ENCODE measurements at places on chromosomes 3 and 15.

- no peak for DNase-seq
These were observed 161.0 kb upstream of the FEZF2 start for GRCh38 chr3:62534326-62534725.

DNA sequence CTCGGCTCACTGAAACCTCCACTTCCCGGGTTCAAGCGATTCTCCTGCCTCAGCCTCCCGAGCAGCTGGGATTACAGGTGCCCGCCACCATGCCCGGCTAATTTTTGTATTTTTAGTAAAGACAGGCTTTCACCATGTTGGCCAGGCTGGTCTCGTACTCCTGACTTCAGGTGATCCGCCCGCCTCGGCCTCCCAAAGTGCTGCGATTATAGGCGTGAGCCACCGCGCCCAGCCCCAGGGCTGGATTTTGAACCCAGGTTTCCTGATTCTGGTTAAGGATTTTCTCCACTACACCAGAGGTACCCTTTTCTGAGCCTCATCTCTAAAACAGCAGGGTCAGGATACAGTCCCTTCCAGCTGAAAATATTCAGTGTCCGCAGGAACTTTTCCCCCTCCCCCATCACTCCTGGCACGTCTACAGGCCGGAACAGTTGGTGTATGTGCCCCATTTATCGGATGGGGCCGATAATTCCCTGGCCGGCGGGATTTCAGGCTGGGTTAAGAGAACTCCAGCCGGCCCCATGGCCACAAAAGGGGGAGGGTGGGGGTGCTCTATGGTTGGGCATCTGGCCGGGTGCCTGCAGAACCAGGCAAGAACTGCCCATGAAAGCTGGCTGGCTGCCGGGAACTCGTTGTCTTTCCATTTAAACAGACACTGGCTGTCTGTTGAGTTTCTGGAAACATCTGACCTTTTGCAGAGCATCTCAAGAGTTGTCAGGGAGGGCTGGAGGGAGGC is 26.8 kb upstream of the SEMA4B start:
- DNase-seq, result no peak

DNA sequence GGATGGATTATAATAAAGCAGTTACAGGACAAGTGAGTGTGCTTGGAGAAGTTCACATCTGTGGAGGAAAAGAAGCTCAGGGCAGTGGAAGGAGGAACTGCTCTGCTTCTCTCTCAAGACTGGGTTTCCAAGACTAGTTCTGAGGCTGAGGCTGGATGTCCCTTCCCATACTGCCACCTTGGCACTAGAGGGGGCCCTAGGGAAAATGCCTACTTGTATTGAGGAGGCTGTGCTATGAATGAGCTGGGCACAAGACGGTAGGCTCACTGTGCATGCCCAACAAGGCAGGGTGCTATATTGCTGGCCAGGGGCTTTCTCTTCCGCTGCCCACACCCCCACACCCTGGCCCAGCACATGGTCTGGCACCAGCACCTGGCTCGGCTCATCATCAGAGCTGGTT is 65.2 kb downstream of the SLCO2A1 start:
- no peak for DNase-seq

DNA sequence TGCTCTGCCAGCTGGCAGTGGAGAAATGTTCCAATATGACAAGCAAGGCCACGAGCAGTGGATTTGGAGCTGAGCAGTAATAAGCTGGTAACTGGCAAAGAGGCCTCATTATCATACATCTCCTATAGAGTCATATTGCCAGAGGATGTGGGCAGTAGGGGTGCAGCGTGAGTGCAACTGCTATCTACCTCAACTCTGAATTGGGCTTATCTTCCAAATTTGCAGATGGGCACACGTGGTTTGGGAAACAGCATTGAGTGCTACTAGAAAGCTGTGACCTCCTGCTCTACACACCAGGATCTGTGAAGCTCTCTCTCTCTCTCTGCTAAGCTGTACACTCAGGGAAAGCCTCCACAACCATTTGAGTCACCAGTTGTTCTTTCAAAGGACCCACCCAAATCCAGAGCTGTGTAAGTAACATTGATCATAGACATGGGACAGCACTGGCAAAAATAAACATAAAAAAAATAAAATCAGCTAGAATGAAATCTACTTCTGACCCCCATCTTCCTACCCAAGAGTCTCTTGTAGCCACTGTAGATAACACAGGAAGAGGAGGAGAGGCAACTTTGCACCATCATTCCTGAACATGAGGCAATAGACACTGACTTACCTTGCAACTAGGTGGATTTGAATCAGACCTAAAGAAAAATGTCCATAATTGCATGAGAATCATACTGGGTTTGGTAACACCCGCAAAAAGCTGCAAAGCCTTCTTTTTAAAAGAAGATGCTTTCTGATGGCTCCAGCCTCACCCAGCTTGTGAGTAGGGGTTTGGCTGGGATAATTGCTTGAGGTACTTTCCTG is 82.9 kb upstream of the THBS1 start:
- DNase-seq, result peak; percentile 73

GRCh38 chr3:13547591-13548371 is 1.1 kb upstream of the FBLN2 start:
- DNase-seq, result no peak

GRCh38 chr3:42829083-42829627 is 19.9 kb downstream of the ACKR2 start:
- DNase-seq, result no peak

DNA sequence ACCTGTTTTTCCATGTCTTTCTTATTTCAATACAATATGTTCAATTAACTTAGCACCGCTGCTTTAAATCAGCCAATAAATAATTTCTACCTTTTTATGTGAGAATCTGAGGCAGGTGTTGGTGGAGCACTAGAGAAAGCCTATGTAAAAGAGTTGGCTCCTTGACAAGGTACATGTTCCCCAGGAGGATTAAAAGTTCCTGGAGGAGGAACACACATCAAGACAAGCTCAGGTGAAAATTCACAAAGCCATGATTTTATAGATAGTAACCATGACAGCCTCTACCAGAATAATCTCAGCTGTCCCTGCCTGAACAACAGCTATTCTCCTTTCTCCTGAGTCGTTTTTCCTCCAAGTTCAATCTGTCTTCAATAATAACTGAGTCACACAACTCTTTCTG is 3.4 kb upstream of the ZBED2 start:
- no peak for DNase-seq

GRCh38 chr3:56197259-56197965 is 270.9 kb downstream of the ERC2 start:
- no peak for DNase-seq

DNA sequence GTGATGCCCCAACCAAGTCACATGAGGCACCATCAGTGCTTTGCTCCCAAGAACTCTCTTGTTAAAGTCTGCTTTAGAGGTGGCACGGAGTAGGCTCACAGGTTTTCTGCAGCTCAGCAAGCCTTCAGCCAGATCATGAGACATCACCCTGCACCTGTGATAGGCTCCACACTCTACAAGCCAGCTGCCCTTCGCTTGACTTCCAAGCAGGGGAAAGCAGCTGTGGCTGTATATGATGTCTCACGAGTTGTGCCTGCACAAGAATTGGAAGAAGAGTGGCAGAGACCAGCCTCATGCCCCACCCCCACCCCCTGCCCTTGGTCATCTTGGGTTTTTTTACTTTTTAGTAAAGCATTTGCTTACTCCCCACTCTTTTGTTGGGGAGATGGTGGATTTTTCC is 22.5 kb downstream of the MRPS11 start:
- no peak for DNase-seq

- no peak for DNase-seq
These were observed 37.8 kb upstream of the SIAH2 start for GRCh38 chr3:150800722-150801121.

DNA sequence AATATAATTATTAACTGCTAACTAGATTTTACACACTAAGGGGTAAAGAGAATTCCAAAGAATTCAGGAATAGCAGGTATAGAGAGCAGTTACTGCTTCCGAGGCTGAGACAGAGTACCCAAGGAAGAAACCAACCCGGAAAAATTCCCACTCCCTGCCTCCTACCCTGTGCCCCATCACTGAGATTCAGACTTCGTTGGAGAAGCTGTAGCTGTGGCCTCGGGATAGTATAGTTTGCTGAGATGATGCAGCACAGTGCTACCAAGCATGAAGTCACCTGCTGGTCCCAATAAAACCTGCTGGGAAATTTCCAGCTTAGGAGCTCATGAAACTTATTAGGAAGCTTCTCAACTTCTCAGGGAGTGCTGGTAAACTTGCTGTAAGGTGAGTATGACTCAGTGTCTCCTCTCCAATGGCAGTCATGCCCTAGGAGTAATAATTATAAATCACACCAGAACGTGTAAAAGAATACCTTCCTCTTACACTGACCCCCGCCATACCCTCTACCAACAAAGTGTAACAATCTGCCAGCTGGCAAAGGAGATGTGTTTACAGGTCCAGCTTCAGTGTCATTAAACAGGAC is 215.2 kb upstream of the ROBO2 start:
- DNase-seq, result no peak

GRCh38 chr3:79111375-79112052 is 656.3 kb downstream of the ROBO1 start:
- no peak for DNase-seq

GRCh38 chr3:58874248-58874741 is 175.5 kb downstream of the CFAP20DC start:
- no peak for DNase-seq

GRCh38 chr15:90210593-90210992 is 9.5 kb downstream of the SEMA4B start:
- no peak for DNase-seq

DNA sequence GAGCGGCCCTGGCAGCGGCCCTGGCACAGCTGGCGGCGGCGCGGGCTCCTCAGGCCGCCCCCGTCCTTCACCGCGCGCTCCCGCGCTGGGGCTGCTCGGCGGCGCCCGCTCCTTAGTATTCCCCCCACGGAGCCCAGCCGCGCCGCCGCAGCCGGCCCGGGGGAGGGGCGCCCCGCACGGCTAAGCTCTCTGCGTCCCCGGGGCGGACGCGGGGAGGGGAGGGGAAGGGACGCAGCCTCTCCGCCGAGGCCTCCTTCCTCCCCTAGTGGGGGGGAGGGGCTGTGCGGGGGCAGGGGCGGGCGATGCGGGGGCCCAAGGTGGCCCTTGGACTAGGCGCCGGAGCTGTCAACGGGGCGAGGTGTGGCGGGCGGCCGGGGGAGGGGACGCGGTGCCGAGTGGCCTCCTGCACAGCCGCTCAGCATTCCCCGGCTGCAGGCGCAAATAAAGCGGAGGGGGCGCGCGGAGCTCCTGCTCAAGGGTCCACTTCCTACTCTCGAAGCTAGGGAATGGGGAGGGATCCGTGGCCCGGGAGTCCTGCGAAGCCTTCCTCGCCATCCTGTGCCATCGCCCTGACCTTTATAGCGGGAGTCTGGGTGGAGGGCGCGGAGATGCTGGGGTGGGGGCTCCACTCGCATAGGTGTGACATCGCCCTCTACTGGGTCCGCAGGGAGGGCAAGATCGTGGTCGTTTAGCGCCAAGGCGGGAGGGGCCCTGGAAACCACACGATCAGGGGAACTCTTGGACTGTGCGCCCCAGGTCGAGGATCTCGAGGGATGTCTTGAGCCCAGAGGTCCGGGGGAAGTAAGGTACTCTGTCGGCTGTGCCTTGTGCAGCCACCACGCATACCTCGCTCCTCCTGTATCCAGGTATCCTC is 22.2 kb downstream of the EPHB3 start:
- DNase-seq, result peak; percentile 9

DNA sequence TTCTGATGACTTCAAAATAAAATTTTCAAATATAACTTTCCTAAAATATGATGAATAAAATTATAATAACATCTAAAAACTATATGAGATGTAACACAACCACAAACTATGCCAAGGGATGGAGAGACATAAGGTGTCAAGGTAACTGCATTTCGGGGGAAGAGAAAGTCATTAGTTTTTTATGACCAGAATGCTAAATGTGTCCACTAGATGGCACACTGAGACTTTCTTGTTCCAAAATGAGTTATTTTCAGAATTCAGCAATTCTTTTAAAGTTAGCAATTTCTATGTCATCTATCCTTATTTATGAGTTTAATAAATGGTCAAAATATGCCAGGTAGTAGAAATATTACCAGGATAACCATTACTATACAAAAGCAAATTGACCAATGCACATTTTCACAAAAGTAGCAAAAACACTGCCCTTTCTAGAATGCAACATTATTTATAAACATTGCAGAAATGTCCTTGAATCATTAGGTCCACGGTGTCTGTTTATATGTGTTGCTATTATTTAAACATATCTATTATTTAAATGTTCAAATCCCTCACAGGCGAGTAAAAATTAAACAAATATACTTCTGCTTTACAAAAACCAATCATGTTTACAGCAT is 374.2 kb downstream of the PLCL2 start:
- DNase-seq, result no peak

DNA sequence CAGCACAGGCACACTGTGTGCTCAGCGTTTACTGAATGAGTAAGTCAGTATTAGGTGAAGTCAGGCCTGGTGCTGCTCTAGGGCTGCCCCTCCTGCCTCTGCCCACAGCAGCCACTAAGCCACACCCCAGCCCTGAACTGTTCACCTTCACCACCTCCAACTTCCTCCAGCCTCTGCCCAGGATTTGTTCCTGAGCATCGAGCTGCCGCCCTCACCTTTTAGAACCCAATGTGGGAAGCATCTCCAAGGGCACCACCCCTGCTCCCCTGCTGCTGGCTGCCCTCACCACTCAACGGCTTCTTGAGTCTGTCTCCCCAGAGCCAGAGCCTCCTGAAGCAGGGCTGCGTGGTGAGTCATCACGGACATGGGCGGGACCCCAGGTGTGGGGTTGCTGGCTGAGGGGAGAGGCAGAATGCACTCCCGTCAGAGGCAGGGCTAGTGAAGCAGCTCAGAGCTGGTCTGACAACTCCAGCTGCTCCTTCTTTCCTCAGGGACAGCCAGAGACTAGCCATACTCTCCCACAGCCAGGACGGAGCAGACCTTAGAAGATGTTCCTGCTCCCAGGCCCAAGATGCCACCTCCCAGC is 5.8 kb downstream of the HYAL2 start:
- no peak for DNase-seq

GRCh38 chr3:139764069-139764905 is 86.5 kb upstream of the NMNAT3 start:
- peak; percentile 5 for DNase-seq

DNA sequence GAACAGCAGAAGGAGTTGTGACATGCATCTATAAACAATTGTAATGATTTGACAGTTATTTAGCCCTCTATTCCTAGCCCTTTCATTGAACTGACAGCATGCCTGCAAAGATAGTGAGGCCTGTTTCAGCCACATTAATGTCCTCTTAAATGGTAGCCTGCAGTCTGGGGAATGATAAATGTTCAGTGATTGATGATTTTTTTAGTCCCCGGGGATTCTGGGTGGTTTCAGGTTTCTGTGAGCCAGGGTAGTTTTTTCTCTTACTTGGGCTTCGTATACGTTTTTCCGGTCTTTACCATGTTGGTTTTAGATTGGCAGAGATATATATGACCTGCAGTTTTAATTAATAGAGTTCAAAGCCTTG is 172.0 kb downstream of the TCF12 start:
- DNase-seq, result no peak

GRCh38 chr3:179546814-179547241 is 15.9 kb upstream of the ACTL6A start:
- no peak for DNase-seq

- DNase-seq, result no peak
These were observed 97.2 kb downstream of the MYO9A start for GRCh38 chr15:72020799-72021198.
